Left lobe of liver (tissue), 2 donors: ENCODE measurements at places on chromosomes 5 and 9.

DNA sequence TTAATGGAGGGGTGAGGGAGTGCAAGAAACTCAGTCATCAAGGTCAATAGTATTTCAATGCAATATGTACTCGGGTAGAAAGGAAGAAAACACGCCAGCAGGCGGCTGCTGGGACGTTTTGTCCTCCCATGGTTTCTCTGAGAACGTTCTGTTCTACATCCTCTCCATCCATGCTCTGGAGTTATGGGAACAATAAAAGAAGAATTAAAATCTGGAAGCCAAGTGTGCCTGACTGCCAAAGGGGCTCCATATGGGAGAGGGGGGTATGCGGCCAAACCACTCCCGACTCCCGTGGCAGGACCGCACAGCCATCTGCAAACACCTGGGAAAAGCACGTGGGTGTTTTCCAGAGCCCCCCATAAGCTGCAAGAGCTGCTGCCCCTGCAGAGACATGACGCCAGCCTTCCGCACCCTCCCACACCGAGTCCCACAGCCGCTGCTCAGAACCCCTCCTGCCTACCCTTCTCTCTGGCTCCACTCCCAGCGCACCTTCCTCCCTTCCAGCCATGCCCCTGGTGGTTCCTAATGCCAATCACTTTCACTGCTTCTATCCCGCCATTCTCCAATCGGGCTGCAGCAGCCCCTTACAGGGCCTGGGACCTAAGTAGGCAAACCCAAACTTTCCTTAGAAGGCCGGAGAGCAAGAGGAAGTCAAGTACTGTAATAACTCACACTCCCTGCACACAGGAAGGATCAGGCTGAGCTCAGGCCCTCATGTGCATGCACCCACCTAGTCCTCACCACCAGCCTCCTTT is 241.6 kb downstream of the SYK start:
- DNase-seq: no peak

DNA sequence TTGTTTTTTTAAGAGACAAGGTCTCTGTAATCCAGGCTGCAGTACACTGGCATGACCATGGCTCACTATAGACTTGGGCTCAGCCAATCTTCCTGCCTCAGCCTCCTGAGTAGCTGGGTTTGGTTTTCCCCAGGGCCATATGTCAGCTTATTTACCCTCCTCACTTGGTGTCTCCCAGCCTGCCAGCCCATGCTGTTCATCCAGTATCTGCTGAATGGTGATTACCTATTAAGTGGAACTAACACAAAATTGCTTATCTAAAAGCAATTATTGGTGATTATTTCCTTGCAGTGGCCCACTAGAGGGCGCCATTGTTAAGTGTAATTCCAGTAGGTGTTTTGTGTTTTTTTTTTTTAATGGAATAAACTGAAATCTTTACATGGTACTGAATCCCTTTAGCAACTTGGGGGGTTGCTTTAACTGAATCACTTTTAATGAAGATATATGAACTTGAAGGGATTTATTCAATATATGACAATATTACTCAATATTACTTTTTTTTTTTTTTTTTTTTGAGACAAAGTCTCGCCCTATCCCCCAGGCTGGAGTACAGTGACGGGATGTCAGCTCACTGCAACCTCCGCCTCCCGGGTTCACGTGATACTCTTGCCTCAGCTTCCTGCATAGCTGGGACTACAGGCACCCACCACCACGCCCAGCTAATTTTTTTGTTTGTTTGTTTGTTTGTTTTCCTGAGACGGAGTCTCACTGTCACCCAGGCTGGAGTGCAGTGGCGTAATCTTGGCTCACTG is 13.8 kb downstream of the EXOSC2 start:
- no peak for DNase-seq

DNA sequence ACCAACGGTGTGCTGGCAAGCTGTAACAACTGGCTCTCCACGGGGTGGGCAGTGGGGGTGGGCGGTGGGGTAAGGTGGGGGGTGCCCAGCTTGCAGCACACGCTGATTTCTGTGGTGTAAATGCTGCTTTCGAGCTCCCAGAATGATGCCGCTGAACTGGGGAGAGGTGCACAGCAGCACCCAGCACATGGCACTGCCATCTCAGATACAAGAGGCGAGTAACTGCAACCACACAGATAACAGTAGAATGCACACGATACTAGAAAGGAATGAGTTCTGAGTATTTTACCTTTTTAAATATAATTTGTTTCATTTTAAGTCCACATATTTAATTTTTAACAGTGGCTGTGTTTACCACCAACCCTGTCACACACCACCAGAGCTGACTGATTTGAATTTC is 87.9 kb downstream of the SEMA4D start:
- DNase-seq: no peak

DNA sequence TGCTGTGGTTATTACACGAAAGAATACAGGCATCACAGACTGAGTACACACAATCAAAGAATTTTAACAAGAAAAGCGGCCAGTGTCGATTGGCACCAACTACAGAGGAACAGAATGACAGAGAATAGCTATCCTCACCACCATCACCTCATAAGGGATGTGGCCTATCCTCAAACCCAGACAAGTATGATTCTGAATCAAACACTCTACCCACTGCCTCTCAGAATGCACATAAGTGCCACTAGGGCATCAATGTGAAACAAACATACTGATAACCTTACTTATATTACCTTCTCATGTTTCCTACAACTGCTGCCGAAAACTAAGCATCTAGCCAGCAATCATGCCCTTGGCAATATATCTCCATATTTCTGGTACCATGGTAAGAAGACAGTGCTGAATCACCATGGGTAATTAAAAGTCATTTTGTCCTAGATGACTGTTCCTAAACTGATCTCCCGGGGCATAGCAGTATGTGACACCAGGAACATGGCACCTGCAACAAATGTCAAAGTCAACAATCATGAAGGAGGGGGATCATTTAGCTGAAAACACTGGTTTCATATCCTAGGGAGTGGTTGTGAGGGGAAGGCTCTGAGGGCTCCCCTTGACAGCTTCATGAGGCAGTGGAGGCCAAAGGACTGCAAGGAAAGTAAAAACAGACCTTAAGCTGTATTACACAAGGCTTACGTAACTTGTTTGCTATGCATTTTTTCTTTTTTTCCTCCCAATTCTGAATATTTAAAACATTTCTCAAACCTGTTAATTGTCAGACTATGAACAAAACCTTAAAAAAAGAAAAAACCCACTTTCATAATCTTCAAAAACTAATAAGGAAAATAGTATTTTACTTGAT is 88.3 kb downstream of the LHFPL2 start:
- no peak for DNase-seq

- no peak for DNase-seq
Observed at GRCh38 chr5:105619725-105620124, 2051.0 kb downstream of the EFNA5 start.
